AG20443 (cell line): ENCODE measurements at places on chromosomes 4 and X.
A peak's percentile ranks its signal among the peaks of the same experiment; 100 is the strongest.

GRCh38 chr4:102624505-102624904 lies 123.3 kb downstream of the NFKB1 start:
- no peak for DNase-seq

GRCh38 chrX:138923805-138924204 lies 212.3 kb upstream of the FGF13 start:
- no peak for DNase-seq

- DNase-seq, result no peak
Observed at GRCh38 chr4:16293210-16293838, 67.1 kb upstream of the TAPT1 start.

- no peak for DNase-seq
Observed at GRCh38 chr4:53937327-53937726, 127.1 kb downstream of the CHIC2 start.

- DNase-seq, result no peak
Observed at GRCh38 chr4:140702096-140702757, 54.0 kb downstream of the TBC1D9 start.

GRCh38 chr4:169205075-169205743 lies 65.5 kb downstream of the SH3RF1 start:
- no peak for DNase-seq

DNA sequence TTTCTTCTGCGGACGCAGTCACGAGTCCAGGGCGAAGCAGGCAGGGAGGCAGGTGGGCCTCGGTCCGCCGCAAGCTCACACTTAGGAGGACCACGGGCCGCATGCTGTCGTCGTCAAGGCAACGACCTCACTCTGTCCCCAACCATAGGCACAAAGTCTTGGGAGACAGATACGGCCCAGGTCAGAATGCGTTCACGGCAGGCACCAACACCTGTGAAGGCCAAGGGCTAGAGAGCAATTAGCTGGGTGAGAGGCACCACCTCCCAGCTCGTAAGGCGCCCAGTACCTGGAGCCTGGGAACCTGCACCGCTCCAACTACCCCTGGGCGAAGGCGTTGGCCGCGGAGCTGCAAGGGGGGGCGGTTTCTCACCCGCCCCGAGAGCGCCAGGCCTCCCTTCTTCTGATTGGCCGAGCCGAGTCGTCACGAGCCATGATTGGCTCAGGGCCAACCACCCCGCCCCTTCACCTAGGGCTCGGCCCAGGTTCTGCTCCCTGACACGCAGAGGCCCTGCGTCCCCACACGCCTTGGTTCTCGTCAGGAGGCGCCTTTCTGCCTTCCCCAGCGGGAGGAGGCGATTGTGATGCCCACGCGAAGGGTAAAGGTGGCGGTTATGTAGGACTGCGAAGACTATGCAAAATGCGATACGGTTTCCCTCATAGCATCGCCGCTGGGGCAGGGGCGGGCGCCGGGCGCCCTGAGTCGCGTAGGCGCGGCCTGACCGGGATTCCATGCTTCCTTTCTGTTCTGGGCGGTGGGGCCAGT lies at the start of gene CDKL2:
CDKL2 (minus strand) TSS at position 355 of the 763 bp plus-strand sequence. CDS start 4,540 bp downstream, outside the sequence.
- DNase-seq, result peak; percentile 83

- DNase-seq, result no peak
Observed at GRCh38 chrX:149370097-149370496, 135.0 kb downstream of the IDS start.

DNA sequence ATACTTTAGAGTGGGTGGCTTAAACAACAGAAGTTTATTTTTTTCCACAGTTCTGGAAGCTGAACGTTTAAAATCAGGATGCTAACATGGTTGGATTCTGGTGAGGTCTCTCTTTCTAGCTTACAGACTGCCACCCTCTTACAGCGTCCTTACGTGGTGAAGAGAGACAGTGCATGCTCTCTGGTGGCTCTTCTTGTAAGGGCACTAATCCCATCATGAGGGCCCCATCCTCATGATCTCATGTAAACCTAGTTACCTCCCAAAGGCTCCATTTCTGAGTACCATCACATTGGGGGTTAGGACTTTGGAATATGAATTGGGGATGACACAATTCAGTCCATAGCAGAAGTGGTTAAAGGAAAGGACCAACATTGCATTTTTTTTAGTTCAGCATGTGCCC lies 132.8 kb downstream of the BMPR1B start:
- DNase-seq, result no peak

DNA sequence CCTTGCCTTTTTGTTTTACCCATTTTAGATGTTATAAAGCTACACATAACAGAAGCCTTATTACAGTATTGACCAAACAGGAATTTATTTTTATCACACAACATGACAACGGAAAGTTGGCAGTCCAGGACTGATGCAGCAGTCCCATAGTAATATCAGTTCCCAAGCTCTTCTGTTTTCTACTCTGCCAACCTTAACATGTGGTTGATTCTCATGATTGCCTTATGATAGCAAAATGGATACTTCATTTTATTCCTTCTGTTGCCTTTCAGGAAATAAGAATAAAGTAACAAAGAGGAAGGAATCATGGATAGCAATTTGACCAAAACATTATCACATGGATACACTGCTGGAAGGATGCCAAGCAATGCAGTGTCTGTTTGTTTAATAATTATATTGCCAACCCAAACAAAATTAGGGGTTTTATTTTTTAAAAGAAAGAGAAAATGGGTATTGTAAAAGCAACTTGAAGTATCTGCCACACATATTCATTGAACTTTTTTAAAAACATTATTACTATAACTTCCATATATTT lies 275.7 kb downstream of the STPG2 start:
- DNase-seq, result no peak
